ENCODE measurements at places on chromosomes 13 and 19.

- peaks cover 16% of the 10 kb centered on the region for H3K36me3 ChIP-seq
- no peaks in the 10 kb centered on the region for H3K27me3 ChIP-seq
- H3K27ac ChIP-seq = no peak overlapping the region
Measured at GRCh38 chr13:113596321-113597200, 12.0 kb downstream of the TFDP1 start.

GRCh38 chr13:73547239-73547638, 488.4 kb downstream of the KLF5 start:
- H3K36me3 ChIP-seq = no peaks in the 10 kb centered on the region
- H3K27ac ChIP-seq = no peak overlapping the region
- H3K27me3 ChIP-seq = no peaks in the 10 kb centered on the region
- DNase-seq = no peak

- no peaks in the 10 kb centered on the region for H3K27me3 ChIP-seq
- no peak overlapping the region for H3K27ac ChIP-seq
- no peaks in the 10 kb centered on the region for H3K36me3 ChIP-seq
- H3K4me1 ChIP-seq = peaks cover 10% of the 10 kb centered on the region
- H3K4me3 ChIP-seq = no peak overlapping the region
Measured at GRCh38 chr13:51241720-51242119, 19.5 kb downstream of the FAM124A start.

DNA sequence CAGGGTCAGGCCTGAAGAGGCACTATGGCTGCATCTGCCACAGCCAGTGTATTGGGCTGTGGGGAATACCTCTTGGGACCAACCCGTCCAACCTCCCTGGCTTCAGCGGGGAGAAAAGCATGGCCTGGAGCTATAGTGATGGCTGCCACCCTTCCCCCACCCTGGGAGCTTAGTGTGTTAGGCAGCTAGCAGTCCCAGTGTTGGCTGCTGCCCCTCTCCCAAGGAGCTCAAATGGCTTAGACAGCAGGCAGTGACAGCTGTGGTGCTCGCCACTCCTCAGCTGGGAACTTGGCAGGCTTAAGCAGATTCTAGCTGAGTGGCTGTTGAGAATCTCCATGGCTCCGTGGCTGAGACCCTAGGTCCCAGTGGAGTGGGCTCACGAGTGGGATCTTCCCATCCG, 19.7 kb downstream of the ACOD1 start:
- H3K27me3 ChIP-seq = no peaks in the 10 kb centered on the region
- no peak for DNase-seq
- no peak overlapping the region for H3K4me3 ChIP-seq
- H3K4me1 ChIP-seq = no peaks in the 10 kb centered on the region

- H3K36me3 ChIP-seq = no peaks in the 10 kb centered on the region
- no peaks in the 10 kb centered on the region for H3K27me3 ChIP-seq
- DNase-seq = no peak
- no peaks in the 10 kb centered on the region for H3K4me1 ChIP-seq
- no peak overlapping the region for H3K27ac ChIP-seq
Measured at GRCh38 chr13:89660752-89661151, 1686.7 kb upstream of the MIR17HG start.

- H3K27me3 ChIP-seq = no peaks in the 10 kb centered on the region
- no peak for DNase-seq
- H3K4me1 ChIP-seq = peaks cover 26% of the 10 kb centered on the region
- peaks cover 31% of the 10 kb centered on the region for H3K36me3 ChIP-seq
- peak overlapping the region; percentile 44 for H3K27ac ChIP-seq
Measured at GRCh38 chr19:47176627-47177090, 46.0 kb downstream of the SAE1 start.

GRCh38 chr13:70310396-70311119, 202.3 kb upstream of the KLHL1 start:
- no peak overlapping the region for H3K27ac ChIP-seq
- H3K36me3 ChIP-seq = no peaks in the 10 kb centered on the region

DNA sequence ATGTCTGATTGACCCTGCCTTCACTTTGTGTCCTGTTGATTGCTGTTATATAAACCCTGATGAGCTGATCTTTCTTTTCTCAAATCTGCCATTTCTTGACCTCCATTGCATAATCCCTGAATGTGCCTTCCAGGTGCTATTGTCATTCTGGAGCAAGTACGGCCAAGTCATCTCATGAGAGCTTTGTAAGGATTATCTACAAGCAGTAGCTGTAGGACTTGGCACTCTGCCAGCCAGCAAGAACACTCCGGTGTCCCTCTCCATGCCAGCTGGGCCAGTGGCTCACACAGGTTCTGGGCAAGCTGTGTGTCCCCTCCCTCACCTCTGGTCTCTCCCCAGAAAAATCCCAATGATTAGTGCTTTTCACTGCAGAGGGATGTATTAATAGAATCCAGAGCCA, 348.1 kb downstream of the FOXO1 start:
- DNase-seq = no peak
- H3K27ac ChIP-seq = no peak overlapping the region
- no peak overlapping the region for H3K4me3 ChIP-seq
- H3K36me3 ChIP-seq = no peaks in the 10 kb centered on the region
- no peaks in the 10 kb centered on the region for H3K27me3 ChIP-seq

DNA sequence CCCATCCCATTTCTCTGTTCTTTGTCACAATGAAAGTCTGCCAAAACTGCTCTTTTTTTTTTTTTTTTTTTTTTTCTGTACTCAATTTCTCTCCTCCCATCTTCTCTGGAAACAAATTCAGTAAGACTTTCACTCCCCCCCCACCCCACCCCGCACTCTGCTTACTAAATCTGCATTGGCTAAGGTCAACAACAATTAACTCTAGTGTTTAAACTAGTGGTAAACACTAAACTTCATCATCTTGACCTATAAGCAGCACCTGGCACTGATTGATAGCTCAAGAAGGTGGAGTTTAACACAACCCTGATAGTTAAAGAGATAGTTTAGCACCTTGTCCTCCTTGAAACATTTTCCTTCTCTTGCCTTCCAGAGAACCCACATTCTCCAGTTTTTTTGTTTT, 14.1 kb upstream of the KLF12 start:
- H3K27me3 ChIP-seq = no peaks in the 10 kb centered on the region
- no peaks in the 10 kb centered on the region for H3K4me1 ChIP-seq
- no peak overlapping the region for H3K4me3 ChIP-seq

DNA sequence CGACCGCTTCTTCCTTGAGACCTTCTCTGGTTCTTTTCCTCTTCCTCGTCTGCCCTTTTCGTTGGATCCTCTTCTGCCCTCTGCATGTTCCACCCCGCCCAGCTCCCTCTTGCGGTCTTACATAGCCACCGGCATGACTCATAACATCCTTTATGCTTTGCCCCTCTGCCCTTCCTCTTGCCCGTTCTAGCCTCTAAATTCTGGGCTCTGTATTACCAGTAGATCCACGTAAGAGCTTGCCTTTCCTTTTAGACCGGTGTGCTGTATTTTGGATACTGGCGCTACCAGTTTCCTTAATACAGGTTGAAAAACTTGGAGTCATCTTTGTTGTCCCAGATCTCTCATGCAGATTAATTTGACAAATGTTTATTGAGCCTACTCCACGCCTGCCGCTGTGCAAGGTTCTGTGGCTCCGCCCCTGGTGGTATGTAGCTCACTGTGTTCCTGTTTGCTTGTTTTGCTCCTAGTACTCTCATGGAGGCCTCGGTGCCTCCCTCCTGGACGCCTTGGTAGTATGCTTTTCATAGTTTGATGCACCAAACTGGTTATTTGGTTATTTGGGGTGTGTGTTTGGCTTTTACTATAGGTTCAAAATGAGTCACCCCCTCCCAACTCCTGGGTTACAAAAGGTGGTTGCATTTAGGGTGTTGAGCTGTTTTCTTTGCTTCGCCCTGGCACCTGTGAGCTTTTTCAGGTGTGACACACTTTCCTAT, 1.7 kb downstream of the GTF3A start:
- peaks cover 35% of the 10 kb centered on the region for H3K36me3 ChIP-seq
- H3K27ac ChIP-seq = peak overlapping the region; percentile 96
- DNase-seq = peak; percentile 89

DNA sequence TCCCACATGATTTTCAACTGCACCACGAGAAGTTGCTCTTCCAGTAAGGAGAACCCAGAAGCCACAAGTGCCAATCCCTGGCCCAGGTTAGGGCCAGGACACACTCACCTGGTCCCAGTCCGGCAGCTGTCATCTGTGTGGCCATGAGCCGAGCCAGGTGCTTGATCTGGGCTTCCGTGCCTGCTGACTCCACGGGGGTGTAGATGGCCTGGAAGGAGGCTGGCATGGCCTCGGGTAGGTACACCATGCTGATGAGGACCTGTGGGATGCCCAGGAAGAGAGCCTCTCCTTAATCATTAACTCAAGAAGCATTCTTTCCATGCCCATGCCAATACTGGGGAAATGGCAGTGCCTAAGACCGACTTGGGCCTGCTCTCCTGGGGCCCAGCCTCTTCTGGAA, 19.9 kb upstream of the RSPH6A start:
- H3K27ac ChIP-seq = no peak overlapping the region
- peaks cover 100% of the 10 kb centered on the region for H3K36me3 ChIP-seq
- no peak for DNase-seq
- H3K4me1 ChIP-seq = no peaks in the 10 kb centered on the region
- H3K27me3 ChIP-seq = no peaks in the 10 kb centered on the region
- H3K4me3 ChIP-seq = no peak overlapping the region
